SK-N-SH (cell line): ENCODE measurements at places on chromosomes 7 and 10. TPM values are rescaled to one million over a fixed set of nuclear protein-coding genes. Genes with fewer than 3 reads are reported as not detected.

GRCh38 chr7:81692146-81692905, 77.5 kb downstream of the HGF start:
- peak overlapping the region; percentile 72 for H3K27ac ChIP-seq
- no peaks in the 10 kb centered on the region for H3K27me3 ChIP-seq
- no peak for DNase-seq
- no peaks in the 10 kb centered on the region for H3K36me3 ChIP-seq
- no peak overlapping the region for H3K4me3 ChIP-seq

DNA sequence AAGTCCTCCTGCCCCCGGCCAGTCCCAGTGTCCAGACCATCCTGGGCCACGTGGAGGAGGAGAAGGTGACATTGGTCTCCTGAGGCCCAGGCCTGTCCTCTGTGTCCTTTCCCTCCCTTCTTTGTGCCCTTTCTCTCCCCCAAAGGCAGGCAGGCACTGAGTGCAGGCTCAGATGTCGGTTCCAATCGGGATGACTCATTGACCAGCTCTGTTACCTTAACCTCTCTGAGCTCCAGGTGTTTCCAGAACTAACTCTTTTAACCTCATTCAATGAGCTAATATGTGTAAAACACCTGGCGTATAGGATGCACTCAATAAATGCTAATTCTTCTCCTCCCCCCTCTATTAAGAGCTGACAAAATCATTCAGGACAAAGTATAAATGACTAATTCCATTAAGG, 25.7 kb downstream of the MACROH2A2 start:
- H3K4me3 ChIP-seq: no peak overlapping the region
- no peak for DNase-seq
- peaks cover 2% of the 10 kb centered on the region; the same call in 1 of the 2 replicates for H3K36me3 ChIP-seq

Gene CPN1
- not detected in 2 replicates for polyA plus RNA-seq

DNA sequence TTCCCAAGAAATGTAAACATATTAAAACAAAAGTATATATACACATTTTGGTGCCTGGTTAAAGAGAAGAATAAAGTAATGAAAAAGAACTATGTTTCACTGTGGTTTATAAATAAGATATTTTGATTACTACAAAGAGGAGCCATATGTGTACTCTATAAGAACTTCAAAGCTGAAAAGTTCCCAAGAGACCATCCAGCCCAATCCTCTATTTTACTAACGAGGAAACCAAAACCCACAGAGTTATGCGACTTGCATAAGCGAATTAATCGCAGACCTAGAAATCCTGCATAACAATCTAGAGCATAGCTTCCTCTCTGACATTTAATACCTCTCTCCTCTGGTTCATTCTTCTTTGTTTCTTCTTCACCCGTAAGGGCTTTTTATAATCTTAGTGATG, 937.1 kb downstream of the CNTNAP2 start:
- peaks cover 2% of the 10 kb centered on the region; the same call in 1 of the 2 replicates for H3K4me1 ChIP-seq
- H3K27me3 ChIP-seq: no peaks in the 10 kb centered on the region
- H3K4me3 ChIP-seq: no peak overlapping the region
- DNase-seq: no peak

DNA sequence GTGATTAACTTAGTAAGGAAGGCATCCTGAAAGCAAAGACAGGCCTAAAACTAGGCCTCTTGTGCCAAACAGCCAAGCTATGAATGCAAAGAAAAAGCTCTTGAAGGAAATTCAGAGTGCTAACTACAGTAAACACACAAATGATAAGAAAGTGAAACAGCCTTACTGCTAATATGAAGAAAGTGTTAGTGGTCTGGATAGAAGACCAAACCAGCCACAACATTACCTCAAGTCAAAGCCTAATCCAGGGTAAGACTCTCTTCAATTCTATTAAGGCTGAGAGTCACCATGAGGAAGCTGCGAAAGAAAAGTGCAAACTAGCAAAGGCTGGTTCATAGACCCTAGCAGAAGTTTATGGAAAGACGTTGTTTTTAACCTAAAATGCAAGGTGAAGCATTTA, 66.0 kb downstream of the IPMK start:
- peaks cover 8% of the 10 kb centered on the region; the same call in 1 of the 2 replicates for H3K36me3 ChIP-seq
- DNase-seq: no peak
- no peak overlapping the region for H3K4me3 ChIP-seq
- no peak overlapping the region for H3K27ac ChIP-seq

Gene AGR2
- not detected in 2 replicates for polyA plus RNA-seq

- no peak for DNase-seq
- no peaks in the 10 kb centered on the region for H3K36me3 ChIP-seq
- H3K4me1 ChIP-seq: no peaks in the 10 kb centered on the region
- no peak overlapping the region for H3K27ac ChIP-seq
- no peak overlapping the region for H3K4me3 ChIP-seq
Observed at GRCh38 chr10:64505501-64505900, 984.3 kb downstream of the REEP3 start.

DNA sequence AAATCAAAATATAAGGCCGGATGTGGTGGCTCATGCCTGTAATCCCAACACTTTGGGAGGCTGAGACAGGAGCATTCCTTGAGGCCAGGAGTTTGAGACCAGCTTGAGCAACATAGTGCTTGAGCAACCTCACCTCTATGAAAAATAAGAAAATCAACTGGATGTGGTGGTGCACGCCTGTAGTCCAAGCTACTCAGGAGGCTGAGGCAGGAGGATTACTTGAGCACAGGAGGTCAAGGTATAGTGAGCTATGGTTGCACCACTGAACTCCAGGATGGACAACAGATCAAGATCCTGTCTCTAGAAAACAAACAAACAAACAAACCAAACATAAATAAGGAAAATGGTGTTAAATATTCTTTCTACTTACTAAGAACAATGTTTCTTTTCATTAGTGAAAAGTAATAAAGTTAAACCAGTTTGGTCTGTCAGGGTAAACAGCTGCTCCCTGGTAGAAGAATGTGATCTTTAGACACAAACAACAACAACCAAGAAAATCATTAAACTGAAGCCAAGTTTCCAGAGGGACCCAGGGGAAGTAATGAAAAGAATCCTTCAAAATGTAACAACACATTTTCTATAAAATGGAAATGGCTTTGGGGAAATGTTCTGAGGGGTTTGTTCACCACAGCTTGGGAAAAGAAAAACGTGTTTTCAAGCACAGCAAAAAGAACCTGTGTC, 17.5 kb upstream of the BAG3 start:
- H3K4me3 ChIP-seq: no peak overlapping the region
- no peaks in the 10 kb centered on the region for H3K27me3 ChIP-seq
- no peaks in the 10 kb centered on the region for H3K36me3 ChIP-seq
- no peaks in the 10 kb centered on the region for H3K4me1 ChIP-seq
- no peak overlapping the region for H3K27ac ChIP-seq

Gene RNLS
- not detected in 2 replicates for polyA plus RNA-seq

DNA sequence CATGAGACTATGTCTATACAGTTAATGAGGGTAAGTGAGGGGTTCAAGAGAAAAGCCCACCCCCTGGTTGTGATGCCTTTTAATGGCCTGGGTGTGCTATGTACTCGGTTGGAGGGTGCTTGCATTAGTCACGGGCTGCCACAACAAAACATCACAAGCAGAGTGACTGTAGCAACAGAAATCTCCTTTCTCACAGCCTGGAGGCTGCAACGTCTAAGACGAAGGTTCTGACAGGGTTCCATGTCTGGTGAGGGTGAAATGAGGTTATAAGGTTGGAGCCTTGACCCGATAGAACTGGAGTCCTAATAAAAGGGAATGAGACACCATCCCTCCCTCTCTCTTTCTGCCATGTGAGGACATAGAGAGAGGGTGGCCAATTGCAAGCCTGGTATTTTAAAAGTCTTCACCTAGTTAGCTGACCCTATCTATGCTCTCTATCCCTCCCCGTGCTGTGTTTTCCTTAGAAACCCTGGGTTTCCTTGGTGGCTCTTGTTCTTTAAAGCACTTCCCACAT, 126.0 kb upstream of the GDF10 start:
- no peaks in the 10 kb centered on the region; the same call in 1 of the 2 replicates for H3K27me3 ChIP-seq
- no peak overlapping the region for H3K4me3 ChIP-seq
- DNase-seq: no peak

Gene CALML3
- polyA plus RNA-seq: not detected in 2 replicates

Gene SHH
- not detected in 2 replicates for polyA plus RNA-seq

- H3K4me3 ChIP-seq: no peak overlapping the region
- peaks cover 8% of the 10 kb centered on the region for H3K36me3 ChIP-seq
- no peaks in the 10 kb centered on the region for H3K27me3 ChIP-seq
Observed at GRCh38 chr7:132138817-132139216, 437.5 kb downstream of the PLXNA4 start.

GRCh38 chr7:18419456-18419855, 76.1 kb upstream of the HDAC9 start:
- no peak overlapping the region for H3K27ac ChIP-seq
- DNase-seq: no peak
- H3K4me3 ChIP-seq: no peak overlapping the region
- H3K36me3 ChIP-seq: no peaks in the 10 kb centered on the region

Gene HOXA11
- polyA plus RNA-seq: not detected in 2 replicates

DNA sequence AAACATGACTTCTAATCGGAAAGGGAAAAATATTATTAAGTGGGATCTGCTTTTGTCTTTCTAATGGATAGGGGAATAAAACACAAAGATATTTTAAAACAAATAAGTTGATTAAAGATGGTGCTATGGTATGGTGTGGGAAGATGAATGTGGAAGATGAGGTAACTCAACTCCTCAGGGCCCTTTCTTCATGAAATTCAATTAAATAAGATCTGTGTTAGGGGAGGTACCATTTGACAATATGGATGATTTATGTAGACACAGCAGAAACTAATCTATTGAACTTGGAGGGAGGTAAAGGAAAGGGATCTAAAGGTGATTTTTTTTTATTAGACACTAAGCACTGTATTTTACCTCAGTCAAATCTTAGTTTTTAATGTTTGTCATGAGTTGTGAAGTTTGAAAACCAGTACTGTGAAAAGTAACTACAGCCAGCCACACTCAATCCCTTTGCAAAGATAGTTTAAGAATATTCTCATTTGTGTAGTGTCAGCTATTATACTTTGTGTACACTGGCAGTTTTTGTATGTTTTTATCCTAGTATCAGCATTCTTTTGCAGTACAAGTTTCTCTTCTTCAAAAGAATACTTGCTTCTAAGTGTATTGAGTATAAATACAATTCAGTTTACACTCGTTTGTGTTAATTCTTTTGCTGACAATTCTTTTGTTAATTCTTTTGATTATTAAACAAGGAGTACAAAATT, 151.3 kb downstream of the PHF14 start:
- H3K27ac ChIP-seq: no peak overlapping the region
- H3K4me1 ChIP-seq: peaks cover 10% of the 10 kb centered on the region; the same call in 1 of the 2 replicates
- H3K27me3 ChIP-seq: no peaks in the 10 kb centered on the region
- H3K4me3 ChIP-seq: no peak overlapping the region

DNA sequence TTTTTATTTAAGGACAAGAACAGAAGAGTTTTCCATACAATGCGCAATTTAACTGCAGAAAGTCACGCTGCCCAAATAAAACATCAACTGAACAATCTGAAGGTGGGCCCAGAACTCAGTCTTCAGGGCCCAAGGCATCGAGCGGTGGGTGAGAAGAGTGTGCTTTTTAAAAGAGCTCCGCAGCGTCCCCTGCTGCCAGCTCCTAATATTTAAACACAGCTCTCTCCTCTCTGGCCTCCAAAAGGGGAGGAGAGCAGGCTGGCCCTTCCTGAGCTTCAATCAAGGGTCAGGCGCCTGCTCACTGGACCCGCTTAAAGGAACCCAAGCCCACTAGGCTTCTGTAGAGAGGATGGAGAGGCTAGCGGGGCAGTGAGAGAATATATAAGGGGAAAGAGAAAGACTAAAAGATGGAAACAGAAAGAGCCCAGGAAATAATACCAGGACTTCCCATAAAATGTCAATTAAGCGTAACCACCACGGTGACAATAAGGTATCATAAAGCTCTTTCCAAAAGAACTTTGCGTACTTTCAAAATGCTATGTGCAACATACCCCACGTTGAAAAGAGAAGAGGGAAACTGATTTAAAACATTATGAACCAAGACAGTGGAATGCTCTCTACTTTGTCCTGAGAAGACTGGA, 2.8 kb downstream of the FAM53B start:
- no peaks in the 10 kb centered on the region for H3K36me3 ChIP-seq
- H3K4me1 ChIP-seq: 0 out of 2 replicates have a peak, but pooled peaks cover 12% of the 10 kb centered on the region
- H3K27ac ChIP-seq: no peak overlapping the region
- H3K4me3 ChIP-seq: no peak overlapping the region
- peak; percentile 84 for DNase-seq

DNA sequence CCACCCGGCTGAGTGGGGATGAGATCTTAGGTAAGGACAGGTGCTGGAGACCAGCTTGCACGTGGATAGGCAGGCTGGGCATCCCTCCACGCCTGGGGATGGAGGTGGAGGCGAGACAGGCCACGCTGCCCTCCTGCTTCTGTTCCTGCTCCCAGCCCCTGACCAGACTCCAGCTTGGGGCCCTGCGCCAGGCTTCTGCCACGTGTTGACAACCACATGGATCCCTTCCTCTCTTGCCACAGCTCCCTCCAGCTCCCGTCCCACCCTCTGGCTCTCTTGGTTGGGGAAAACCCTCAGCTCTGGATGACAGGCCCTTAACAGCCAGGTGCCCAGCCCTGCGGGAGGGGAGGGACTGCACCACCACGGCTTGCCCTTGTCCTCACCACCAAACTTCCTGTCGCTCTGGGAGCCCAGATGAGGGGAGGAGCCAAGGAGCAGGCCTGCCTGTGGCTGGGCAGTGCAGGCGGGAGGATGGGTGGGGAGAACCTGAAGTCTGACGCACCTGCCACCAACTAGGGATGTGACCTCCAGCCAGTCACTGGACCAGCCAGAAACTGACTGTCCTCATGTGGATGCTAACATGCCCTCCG, 36.0 kb downstream of the KCNH2 start:
- 0 out of 2 replicates have a peak, but pooled peaks cover 11% of the 10 kb centered on the region for H3K27me3 ChIP-seq
- peak overlapping the region; percentile 82 for H3K27ac ChIP-seq
- no peak overlapping the region for H3K4me3 ChIP-seq
- no peaks in the 10 kb centered on the region for H3K4me1 ChIP-seq
- no peaks in the 10 kb centered on the region for H3K36me3 ChIP-seq

Gene CTBP2
- 51.5 and 69.7 TPM in 2 replicates for polyA plus RNA-seq

Gene DOCK1
- 15.5 and 15.6 TPM in 2 replicates for polyA plus RNA-seq

Gene CFAP43
- polyA plus RNA-seq: 0.23 and 0.35 TPM in 2 replicates

Gene PRKCQ
- 0.18 and 0.23 TPM in 2 replicates for polyA plus RNA-seq

GRCh38 chr7:2843191-2843685, 870 bp downstream of the GNA12 start:
- H3K27ac ChIP-seq: no peak overlapping the region
- H3K36me3 ChIP-seq: no peaks in the 10 kb centered on the region; the same call in 1 of the 2 replicates
- H3K4me3 ChIP-seq: peak overlapping the region; percentile 58
- no peaks in the 10 kb centered on the region for H3K27me3 ChIP-seq

- no peaks in the 10 kb centered on the region for H3K27me3 ChIP-seq
- H3K4me1 ChIP-seq: 0 out of 2 replicates have a peak, but pooled peaks cover 2% of the 10 kb centered on the region
- H3K27ac ChIP-seq: no peak overlapping the region
- no peak overlapping the region for H3K4me3 ChIP-seq
- no peak for DNase-seq
Observed at GRCh38 chr10:18236756-18237155, 96.5 kb downstream of the CACNB2 start.

GRCh38 chr10:12018438-12019282, 23.9 kb downstream of the UPF2 start:
- no peaks in the 10 kb centered on the region for H3K27me3 ChIP-seq
- no peaks in the 10 kb centered on the region for H3K4me1 ChIP-seq
- peak overlapping the region; percentile 4; the same call in 1 of the 2 replicates for H3K27ac ChIP-seq
